ENCODE measurements at places on chromosomes 16 and 17. TPM values are rescaled to one million over a fixed set of nuclear protein-coding genes. Genes with fewer than 3 reads are reported as not detected.

CCDC144A gene
- 1.2 TPM for total RNA-seq

RNF227 gene
- total RNA-seq = 1.5 TPM

ZNF205 gene
- 15.6 TPM for total RNA-seq

UMOD gene
- total RNA-seq = not detected

PRR11 gene
- 55.7 TPM for total RNA-seq

PIRT gene
- not detected for total RNA-seq

TM4SF5 gene
- total RNA-seq = 0.49 TPM

SPATA32 gene
- 0.15 TPM for total RNA-seq

ABCC3 gene
- total RNA-seq = 112 TPM

PPY gene
- total RNA-seq = not detected

ZNF286A gene
- total RNA-seq = 25.2 TPM

PIMREG gene
- 51.9 TPM for total RNA-seq

C17orf100 gene
- 2.7 TPM for total RNA-seq

ASB16 gene
- total RNA-seq = 0.07 TPM

C1QL1 gene
- 35.0 TPM for total RNA-seq

GRB2 gene
- 92.0 TPM for total RNA-seq
